Activated CD8-positive, alpha-beta memory T cell treated with anti-CD3 and anti-CD28 coated beads for 4 hours (primary cell): ENCODE measurements at places on chromosomes 13 and 19.
A peak's percentile ranks its signal among the peaks of the same experiment; 100 is the strongest.

GRCh38 chr13:44307255-44307654, 66.4 kb upstream of the SERP2 start:
- no peak for DNase-seq

- DNase-seq: no peak
Observed at GRCh38 chr19:30068528-30069395, 126.7 kb downstream of the URI1 start.

DNA sequence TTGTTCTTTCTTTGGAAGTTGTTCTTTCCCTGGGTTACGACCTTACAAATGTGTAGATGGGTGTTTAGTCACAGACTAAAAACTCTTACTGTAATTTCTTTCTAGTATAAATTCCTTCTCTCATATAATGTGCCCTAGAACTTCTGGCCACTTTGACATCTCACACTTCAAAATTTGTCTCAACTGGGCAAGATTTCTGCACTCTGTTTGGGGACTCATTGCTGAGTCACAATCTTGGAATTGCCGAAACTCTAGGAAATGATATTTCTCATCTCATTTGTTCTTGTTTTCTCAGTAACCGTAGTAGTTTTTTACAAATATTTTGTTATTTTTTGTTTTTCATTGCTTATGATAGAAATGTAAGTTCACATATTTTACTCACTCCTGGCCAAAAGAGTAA, 2523.2 kb upstream of the PCDH20 start:
- DNase-seq: no peak

- no peak for DNase-seq
Observed at GRCh38 chr13:49869519-49869918, 66.6 kb downstream of the SPRYD7 start.

DNA sequence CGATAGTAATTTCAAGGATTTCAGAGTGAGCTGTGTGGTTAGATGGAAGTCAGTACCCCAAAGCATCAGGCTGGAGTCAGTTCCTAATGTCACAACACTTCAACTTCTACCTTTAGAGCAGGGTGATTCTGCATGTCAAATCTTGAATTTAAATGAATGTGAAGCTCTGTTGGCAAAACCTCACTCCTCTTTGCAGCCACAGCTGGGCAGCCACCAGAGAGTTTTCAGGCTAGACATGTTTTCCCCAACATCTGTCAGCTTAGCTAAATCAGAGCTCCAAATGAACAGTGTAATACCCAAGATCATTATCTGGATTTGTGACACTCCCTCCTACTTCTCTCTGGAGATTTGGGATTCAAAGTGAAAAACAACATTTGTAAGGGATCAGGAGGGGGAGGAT, 33.7 kb upstream of the OLFM4 start:
- no peak for DNase-seq

DNA sequence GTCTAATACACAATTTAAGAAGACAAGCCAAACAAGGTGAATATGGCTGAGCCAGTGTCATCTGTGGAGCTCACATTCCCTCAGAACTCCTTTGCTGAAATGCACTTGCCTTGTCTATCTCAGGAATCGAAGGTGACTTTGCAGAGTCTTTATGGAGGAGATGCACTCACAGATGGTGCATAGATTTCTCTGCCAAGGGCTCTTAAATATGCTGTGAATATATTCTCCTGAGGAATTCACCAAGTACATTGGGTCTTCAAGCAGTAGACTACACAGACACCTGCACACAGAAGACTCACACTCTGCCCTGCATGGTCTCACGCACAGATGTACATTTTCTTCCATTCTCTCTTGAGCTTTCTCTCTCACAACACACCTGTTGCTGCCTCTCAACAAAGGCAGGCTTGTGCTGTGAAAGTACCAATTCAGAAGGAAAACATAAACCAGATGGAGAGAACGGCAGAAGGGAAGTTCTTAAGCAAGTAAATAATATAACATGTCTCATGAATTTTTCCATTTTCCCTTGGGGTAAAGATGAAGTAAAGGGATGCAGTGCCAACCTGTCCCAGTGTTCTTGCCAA, 174.7 kb downstream of the DLEU7 start:
- DNase-seq: no peak

- DNase-seq: no peak
Observed at GRCh38 chr13:113064534-113065405, 40.8 kb upstream of the F7 start.

DNA sequence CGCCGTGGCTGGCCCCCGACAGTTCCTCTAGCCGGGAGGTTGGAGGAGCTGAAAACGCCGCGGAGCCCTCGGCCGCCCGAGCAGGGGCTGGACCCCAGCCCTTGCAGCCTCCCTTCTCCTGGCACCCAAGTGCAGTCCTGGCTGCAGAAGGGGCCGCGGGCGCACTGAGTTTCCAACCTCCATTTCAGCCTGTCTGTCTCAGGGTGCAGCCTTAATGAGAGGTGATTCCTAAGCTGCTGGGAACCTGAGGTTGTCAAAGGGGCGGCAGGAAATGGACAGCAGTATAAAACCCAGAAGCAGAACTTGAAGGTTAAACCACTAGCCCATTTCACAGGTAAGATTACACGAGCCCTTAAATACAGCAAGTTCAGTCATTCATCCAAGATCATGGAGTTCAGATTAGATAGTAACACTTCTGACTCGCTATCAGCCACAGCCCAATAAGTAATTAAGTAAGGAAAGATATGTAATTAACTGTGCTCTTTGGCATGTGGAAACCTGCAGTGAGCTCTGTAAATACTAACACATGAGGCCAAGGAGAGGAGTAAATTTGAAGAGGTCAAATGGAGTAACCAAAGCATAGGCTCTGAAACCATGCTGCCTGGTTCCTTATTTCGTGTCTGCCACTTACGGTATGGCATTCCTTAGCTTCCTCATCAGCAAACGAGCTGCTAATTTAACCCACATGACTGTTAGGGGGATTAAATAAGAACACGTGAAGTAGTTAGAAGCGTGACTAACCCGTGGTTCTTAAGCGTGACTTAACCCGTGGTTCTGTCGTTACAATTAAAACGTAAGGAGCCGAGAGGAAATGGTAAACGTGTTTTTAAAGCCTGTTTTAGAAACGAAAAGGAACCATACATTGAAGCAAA, 686 bp downstream of the SETDB2 start:
- peak; percentile 6 for DNase-seq

- DNase-seq: no peak
Observed at GRCh38 chr19:8304841-8305621, 3.1 kb downstream of the CD320 start.

DNA sequence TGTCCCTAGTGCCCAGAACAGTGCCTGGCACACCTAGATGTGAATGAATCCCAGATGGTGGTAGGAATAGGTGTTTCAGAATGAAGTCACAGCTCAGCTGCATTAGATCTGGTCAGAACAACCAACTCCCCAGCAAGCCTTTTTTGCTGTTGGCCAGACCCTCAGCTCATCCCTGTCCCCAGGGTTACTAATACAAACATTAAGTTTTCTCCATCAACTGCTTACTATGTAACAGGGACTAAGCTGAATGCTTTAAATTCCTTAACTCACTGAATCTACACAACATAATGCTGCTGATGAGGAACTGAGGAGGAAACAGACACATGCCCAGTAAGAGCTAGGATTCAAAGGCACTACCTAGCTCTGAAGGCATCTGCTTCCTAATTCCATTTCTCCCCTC, 18.8 kb downstream of the SMG9 start:
- DNase-seq: no peak

- DNase-seq: no peak
Observed at GRCh38 chr13:91304741-91305140, 42.7 kb upstream of the MIR17HG start.

DNA sequence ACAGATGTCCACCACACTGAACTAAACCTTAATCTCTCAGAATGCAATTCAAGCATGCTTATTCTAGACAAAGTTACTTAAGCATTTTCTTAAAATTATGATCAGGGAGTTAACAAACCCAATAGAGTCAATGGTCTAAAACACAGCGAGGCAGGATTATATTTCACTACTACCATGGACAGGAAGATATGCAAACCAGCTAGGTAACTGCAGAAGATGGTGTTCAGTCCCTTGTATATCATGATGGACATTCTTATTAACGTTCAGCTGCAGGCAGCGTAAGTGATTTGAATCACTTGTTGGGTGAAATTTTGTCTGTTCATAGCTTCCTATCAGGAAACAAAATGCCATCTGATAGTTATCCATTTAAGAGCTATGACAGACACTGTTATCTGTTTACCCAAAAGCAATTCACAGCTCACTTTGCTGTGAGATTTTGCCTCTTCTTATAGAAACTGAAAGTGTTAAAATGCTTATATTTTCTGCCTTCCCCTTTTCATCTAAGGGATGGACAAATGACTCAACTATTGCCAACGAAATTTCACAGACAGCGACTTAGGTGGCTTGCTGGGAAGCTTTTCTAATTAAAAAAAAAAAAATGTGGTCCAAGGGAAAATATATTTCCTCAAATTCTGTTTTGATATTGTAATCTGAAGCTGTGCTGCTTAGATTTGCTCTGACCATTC, 591.9 kb downstream of the DACH1 start:
- no peak for DNase-seq

GRCh38 chr13:111065698-111066097, 49.4 kb upstream of the ARHGEF7 start:
- DNase-seq: no peak

- no peak for DNase-seq
Observed at GRCh38 chr13:46756977-46757376, 40.0 kb downstream of the ESD start.

DNA sequence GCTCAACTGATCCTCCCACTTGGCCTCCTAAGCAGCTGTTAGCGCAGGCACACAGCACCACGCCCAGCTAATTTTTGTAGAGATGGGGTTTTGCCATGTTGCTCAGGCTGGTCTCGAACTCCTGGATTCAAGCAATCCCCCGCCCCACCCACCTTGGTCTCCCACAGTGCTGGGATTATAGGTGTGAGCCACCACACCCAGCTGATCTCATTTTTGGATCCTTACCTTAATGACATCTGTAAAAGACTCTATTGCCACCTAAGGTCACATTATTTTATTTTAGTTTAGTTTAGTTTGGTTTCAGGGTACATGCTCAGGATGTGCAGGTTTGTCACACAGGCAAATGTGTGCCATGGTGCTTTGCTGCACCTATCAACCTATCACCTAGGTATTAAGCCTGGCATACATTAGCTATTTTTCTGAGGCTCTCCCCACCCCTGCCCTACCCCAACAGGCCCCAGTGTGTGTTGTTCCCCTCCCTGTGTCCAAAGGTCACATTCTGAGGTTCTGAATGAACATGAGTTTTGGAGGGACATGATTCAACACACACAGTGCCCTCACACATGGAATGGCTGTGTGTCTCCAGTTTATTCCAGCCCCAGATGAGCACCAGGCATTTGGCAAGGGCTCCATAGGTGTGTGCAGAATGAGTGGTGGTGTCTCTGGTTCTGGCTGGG, 1.3 kb downstream of the OR10H5 start:
- no peak for DNase-seq

DNA sequence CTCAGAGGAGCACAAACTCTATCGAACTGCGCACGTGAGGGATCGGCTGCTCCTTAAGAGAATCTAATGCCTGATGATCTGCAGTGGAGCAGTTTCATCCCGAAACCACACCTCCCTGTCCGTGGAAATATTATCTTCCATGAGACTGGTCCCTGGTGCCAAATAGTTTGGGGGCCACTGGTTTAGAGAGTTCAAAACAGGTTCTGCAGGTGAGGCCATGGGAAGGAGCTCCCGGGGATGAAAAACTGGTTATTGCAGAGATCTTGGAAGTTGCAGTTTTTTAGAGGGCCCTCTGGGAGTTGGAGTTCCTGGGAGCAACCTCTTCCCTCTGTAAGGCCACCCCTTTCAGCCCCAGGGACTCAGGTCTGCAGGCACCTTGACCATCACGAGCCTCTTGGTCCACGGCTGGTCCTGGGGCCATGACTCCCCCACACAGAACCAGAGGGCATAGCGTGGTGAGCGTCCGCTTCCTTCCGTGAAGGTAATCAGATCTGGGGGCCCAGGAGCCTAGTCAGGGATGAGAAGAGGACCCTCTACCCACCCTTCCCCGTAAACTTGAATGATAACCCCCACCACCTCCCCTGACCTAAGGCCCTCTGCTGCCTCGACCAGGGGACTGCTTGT, 5.2 kb downstream of the IRF3 start:
- DNase-seq: no peak

DNA sequence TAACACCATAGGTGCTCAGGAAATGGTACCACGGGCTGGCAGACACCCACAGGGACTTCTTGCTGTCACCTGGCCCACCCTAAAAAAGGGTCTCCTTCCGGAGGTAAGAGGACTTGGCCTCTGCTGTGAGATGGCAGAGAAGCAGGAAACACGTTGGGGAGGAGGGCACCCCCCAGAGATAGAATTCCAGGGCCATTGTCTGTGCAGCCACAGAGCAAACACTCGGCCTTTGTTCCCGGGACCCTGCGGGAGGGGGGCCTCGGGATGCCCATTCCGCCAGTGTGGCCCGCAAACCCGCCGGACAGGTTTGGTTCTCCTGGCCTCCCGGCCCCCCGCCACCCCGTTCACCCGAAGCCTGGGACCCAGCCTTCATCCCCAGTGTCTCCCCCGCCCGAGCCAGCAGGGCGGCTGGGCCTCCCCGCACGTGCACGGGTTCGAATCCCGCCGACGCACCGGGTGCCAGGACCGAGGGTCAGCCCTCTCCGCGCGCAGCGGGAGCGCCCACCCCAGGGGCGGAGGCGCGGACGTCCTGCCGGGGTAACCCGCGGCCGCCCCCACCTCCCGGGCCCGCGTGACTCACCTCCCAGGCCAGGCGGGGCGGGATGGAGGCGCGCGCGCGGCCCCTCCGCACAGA, 714 bp downstream of the PLPP2 start:
- DNase-seq: no peak
